ENCODE measurements at places on chromosomes 1 and 21.

GRCh38 chr1:222040121-222040805, 298.4 kb upstream of the DUSP10 start:
- DNase-seq: no peak

GRCh38 chr1:24157918-24158481, 15.1 kb upstream of the IL22RA1 start:
- DNase-seq: no peak

DNA sequence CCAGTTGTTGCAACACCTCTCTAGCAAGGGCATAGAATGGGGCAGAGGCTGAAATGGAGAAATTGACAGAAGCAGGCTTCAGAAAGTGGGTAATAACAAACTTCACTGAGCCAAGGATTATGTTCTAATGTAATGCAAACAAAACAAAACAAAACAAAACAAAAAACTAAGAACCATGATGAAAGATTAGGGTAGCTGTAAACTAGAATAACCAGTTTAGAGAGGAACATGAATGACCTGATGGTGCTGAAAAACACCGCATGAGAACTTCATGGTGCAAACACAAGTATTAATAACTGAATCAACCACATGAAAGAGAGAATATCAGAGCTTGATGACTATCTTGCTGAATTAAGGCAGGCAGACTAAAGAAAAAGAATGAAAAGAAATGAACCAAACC, 1707.7 kb downstream of the BRINP3 start:
- DNase-seq: no peak

GRCh38 chr1:153353226-153353947, 4.3 kb upstream of the S100A9 start:
- no peak for DNase-seq

GRCh38 chr1:25517476-25518394, 25.7 kb upstream of the LDLRAP1 start:
- no peak for DNase-seq

DNA sequence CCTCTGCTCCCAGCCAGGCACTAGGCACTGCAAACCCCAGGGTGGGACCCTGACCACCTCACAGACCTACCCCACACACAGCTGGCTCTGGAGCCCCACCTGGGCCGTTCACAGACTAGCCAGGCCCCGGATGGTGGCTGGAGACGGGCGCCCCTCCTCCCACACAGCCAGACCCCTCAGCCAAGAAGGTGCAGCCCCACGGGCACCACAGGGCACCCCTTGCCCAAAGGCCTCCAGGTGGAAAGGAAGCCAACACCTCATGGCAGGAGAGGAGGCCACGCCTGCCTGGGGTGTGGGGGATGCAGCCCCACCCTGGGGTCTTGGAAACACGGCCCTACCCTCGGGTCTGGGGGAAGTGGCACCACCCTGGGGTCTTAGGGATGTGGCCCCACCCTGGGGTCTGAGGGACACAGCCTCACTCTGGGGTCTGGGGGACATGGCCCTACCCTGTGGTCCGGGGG, 44.6 kb downstream of the WNT9A start:
- DNase-seq: no peak

DNA sequence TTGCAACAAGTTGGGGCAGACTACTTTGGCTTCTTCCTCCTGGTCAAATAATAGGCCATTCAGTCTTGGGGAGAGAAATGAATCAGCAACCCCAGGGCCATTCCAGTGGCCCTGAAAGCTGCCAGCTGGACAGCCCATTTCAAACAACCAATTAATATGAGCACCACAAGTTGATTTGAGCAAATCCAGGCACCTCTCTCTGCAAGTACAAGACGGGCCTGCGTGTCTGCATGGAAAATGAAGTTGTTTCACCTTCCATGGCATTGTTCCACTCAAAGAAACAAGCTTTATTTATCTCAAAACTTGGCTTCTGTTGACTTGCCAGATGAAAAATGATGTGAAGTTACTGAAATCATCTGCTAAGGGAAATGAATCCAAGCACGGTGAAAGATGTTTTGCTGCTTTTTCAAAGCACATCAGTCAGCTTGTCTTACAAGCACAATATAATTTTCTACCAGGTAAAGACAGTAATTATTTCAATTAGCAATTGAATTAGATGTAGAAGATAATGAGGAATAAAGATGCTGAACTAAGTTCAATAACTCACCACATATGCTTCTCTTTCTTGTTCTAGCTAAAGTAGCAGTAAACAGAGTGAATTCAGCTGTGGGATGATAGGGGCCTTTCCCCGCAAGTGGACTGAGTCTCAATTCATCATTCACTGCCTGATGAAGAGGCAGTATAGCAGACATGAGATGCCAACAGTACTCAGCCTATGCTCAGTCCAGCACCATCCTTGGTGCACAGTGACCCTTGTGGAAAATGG, 95.2 kb upstream of the SSX2IP start:
- no peak for DNase-seq

DNA sequence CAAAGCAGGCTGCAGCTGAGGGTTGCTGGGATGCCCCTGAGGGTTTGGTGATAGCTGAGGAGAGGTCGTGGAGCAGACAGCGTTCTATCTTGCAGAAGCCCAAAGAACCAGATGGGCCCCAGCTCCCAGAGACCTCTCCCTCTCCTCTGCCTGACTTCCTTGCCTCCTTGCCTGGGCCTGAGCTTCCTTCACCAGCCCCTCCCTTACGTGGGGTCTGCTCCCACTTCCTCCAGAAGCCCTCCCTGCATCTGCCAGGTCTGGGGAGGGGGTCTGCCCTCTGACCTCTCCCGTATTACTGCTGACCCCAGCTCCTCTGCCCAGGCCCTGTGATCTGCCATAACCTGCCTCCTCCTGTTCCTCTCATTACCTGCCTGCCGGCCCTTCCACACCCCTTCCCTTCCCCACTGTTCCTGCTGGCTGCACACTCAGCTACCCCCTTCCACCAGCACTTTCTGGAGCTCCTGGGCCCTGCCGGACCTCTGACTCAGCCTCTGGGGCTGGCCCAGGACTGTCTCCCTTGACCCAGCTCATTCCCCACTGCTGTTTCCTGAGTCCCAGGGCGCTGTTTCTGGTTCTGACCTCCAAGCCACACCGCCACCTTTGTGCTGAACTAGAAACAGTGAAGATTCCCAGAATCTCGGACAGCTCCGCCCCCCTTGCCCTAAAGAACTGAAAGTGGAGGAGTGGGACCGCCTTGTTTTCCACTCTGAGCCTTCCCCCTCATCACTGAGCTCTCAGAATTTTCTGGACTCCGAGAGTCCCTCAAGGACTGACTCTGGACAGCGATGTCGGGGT, 237.7 kb upstream of the C1orf174 start:
- DNase-seq: no peak

DNA sequence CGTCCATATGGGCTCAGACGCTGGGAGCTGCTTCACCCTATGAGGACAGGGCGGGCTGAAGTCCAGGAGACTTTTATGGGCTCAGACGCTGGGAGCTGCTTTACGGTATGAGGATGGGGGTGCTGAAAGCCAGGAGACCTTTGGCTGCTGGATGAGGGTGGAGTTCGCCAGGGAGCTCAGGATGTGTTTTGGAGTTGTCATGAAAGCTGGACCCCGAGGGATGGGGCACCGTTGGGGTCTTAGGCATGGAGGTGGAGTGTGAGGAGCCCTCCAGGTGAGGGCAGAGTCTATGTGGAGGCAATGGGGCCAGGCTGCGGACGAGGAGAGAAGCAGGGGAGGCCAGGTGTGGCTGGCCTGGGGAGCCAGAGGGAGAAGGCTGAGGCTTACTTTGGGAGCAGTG, 27.5 kb downstream of the TRPM2 start:
- no peak for DNase-seq

DNA sequence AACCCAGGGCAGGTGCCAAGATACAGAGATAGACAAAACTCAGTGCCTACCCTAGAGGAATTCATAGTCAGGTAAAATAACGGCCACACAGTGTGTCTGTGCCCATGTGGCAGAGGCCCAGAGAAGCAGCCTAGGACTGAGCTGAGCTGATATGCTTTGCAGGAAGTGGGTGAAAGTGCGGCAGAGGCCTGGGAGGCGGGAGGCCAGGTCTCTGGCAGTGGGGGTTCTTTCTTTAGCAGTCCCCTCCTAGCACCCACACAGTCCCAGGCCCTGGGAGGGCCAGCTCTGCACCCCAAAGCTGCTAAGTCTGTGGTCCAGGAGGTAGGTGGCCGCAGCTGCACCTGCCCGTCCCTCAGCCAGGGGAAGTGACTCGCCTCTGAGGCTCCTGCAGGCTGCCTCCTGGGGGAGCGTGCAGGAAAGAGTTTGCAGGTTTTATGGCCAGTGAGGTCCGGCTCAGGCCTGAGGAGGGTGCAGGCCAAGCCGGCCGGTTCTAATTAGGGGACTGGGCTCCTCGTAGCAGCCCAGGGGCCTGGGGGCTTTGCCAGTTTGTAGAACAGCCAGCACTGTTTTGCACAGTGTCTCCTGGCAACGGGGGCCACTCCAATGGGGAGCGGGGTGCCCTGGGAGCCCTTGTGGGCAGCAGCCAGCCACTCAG, 107.9 kb downstream of the SPSB1 start:
- no peak for DNase-seq

- DNase-seq: peak; percentile 68
Observed at GRCh38 chr1:41811051-41811795, 107.5 kb downstream of the HIVEP3 start.

- no peak for DNase-seq
Observed at GRCh38 chr1:178126741-178127185, 32.9 kb downstream of the RASAL2 start.

GRCh38 chr1:180600343-180600742, 31.5 kb upstream of the XPR1 start:
- DNase-seq: no peak

DNA sequence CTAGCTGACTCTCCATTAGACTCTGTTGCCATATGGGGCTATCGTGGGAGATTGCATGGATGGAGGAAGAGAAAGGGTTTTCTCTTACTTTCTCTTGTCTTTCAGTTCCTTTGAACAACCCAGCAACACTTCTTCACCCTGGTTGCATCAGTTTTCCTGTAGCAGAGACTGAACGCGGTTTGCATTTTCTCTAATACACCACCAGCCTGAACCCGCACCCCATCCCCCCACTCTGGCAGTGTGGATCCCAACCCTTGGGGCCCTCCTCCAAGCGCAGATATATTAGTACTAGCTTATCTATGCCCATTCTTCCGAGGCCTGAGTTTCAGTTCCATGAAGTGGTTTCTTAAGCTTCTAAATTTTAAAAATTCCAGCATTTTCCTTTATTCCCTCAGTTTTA, 12.6 kb downstream of the DR1 start:
- no peak for DNase-seq

DNA sequence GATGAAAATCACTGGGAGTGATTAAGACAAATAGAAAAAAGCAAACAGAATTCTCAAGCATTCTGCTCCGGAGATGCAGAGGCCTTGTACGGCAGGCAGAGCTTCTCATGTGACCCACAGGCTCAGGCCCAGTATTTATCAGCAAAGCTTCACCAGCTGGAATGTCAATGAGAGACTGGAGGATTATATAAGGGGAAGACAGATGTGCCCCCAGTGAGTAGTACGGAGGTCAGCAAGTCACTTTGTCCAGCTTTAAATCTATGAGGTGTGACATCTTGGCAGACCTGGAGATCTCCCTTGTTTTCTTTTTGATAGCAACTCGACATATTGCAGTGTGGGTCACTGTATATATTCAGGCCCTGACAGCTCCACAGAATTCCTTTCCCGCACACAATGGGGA, 106.8 kb downstream of the HHIPL2 start:
- no peak for DNase-seq

DNA sequence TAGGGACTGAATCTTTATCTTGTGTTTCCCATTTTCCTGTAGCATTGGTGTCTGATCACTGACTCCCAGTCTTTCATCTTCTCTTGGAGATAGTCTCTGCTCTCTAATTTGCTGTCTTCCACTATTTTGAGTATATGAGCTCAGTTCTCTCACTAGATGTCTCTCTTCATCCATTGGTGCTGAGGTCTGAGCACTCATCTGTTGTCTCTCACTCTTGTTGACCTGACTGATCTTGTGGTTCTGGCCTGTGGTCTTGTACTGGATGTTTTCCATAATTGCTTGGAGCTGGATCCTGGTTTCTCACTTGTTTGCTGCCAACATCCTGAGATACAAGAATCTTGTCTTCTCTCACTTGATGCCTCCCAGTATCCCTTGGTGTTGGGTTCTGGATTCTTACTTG, 25.1 kb upstream of the S100A11 start:
- no peak for DNase-seq

DNA sequence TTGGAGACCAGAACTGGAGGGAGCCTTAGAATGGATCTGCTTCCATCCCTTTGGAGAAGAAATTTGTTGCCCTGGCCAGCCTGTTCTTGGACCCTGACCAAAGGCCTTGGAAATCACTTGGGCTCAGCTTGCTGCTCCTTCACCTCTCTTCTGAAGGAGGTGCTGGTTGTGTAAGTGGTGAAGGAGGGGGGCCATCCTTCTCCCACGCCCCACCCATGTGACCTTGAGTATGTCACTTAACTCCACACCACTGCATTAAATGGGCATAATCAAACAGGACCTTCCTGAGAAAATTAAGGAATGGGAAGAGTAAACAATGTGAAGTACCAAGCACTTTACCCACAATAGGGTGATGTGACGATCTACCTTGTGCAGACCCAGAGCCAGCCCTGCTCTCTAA, 68.3 kb upstream of the GJB5 start:
- no peak for DNase-seq

GRCh38 chr1:177640687-177641086, 329.2 kb downstream of the SEC16B start:
- no peak for DNase-seq

- DNase-seq: no peak
Observed at GRCh38 chr1:9890224-9890731, 19.8 kb downstream of the CTNNBIP1 start.

DNA sequence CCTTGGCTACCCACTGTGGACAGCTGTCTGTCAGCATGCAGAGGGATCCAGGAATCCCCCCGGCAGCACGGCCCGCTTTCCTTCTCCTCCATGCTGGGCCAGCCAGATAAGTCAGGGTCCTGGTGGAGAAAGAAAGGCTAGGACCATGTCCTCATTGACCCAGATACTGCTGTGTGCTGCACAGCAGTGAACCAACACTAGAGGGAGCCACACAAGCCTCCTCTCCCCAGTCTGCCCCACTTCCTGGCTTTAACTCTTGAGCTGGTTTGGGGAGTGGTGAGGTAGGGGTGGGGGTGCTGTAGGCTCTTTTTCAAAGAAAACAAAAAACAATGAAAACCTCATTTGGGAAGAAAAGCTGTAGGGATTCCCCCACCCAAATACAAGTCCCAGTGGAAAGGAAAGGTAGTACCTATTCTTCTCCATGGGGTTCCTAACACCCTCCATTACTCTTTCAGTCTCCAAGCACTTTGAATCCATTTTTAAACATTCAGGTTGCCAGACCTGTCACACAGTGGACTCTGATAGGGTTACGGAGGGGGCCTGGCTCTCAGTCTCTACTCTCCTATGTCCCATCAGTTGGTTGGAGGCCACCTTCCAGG, 84.9 kb upstream of the CD1D start:
- DNase-seq: peak; percentile 10

- no peak for DNase-seq
Observed at GRCh38 chr1:214414691-214415090, 133.7 kb downstream of the SMYD2 start.

- no peak for DNase-seq
Observed at GRCh38 chr1:6770751-6771440, 14.4 kb upstream of the CAMTA1 start.

DNA sequence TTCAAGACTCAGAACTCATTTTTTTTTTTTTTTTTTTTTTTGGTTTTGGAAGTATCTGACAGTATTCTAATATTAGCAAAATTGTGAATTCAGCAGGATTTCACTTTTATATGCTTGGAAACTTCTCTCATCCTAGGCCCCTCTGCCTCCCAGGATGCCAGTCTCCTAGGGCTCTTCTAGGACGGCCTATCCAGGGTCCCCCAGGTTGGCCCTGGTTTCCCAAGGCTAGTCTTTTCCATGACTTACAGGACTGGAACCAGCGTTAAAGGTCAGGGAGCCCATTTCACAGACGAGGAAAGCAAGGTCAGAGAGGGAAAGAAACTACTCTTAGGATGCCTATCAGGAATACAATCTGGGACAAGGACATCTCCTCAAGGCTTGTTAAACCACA, 412.5 kb downstream of the PTPRU start:
- no peak for DNase-seq
